ENCODE measurements at places on chromosomes 11 and 22.
A peak's percentile ranks its signal among the peaks of the same experiment; 100 is the strongest.

DNA sequence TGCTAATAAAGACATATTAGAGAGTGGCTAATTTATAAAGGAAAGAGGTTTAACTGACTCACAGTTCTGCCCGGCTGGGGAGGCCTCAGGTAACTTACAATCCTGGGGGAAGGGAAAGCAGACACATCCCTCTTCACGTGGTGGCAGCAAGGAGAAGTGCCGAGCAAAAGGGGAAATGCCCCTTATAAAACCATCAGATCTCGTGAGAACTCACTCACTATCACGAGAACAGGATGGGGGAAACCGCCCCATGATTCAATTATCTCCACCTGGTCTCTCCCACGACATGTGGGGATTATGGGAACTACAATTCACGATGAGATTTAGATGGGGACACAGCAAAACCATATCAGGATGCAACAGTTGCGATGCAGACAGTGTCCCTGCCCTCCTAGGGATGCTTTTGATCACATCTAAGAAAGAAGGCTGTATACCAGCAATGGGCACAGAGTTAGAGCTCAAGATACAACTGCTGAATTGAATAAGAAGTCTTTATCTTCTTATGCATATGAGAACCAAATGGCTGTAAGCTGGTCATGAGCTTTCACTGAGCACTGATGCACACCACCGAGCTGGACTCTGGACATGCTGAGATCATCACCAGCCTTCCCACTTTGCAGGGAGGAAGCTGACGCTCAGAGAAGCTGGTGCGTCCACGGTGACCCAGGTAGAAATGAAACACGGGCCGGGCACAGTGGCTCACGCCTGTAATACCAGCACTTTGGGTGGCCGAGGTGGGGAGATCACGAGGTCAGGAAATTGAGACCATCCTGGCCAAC, 255.2 kb downstream of the MN1 start:
- no peak for DNase-seq
- no peak overlapping the region for H3K4me3 ChIP-seq
- no peaks in the 10 kb centered on the region for H3K4me1 ChIP-seq
- H3K27me3 ChIP-seq = peaks cover 50% of the 10 kb centered on the region
- no peak overlapping the region for H3K27ac ChIP-seq

GRCh38 chr11:60362241-60362640, 16.1 kb upstream of the MS4A7 start:
- no peak overlapping the region for H3K27ac ChIP-seq
- no peak overlapping the region for H3K4me3 ChIP-seq
- H3K4me1 ChIP-seq = no peaks in the 10 kb centered on the region
- no peak for DNase-seq
- H3K27me3 ChIP-seq = no peaks in the 10 kb centered on the region

- H3K36me3 ChIP-seq = no peaks in the 10 kb centered on the region
- no peaks in the 10 kb centered on the region for H3K4me1 ChIP-seq
- H3K27ac ChIP-seq = no peak overlapping the region
- no peak overlapping the region for H3K4me3 ChIP-seq
- no peaks in the 10 kb centered on the region for H3K27me3 ChIP-seq
Observed at GRCh38 chr11:1410366-1411291, 20.9 kb downstream of the BRSK2 start.

GRCh38 chr22:46972901-46973831, 210.7 kb downstream of the TBC1D22A start:
- no peak for DNase-seq
- no peak overlapping the region for H3K27ac ChIP-seq
- no peak overlapping the region for H3K4me3 ChIP-seq
- no peaks in the 10 kb centered on the region for H3K27me3 ChIP-seq
- H3K36me3 ChIP-seq = peaks cover 15% of the 10 kb centered on the region

DNA sequence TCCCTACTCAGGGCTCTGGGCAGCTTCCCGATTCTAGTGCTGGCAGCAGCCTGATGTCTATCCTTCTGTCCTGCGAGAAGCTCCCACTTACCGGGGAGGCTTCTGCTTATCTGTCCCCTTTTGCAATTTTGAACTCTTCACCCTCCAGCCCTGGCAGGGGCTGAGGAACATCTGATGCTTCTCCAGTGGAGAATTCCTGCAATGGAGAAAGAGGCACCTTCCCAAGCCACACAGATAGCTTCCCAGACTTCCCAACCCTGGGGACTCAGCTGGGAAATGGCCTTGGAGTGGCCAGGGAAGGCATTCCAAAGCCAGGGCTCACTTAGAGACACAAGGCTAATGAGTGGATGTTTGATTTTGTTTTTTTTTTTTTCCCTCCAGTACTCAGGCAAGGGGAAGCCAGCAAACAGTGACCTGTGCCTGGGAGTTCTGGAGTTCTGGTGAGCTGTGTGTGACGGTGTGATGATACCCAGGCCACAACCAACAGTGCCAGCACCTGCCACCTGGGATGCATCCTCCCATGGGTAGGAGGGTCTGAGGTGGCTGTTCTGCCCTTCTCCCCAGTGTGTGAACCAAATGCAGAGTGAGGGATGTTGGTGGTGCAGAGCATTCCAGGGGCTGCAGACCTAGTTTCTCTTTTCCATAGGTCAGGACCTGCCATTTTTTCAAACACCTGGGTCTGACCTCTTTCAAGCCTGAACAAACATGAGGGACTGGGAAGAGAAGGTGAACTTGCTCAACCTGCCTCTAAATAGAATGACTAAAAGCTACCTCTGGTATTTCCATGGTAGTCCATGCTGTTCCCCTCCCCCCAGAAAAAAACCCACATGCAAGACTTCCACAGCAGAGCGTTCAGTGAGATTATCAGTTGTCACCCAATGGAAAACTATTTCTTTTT, 95.1 kb downstream of the CCDC81 start:
- DNase-seq = no peak
- no peaks in the 10 kb centered on the region for H3K27me3 ChIP-seq
- H3K36me3 ChIP-seq = no peaks in the 10 kb centered on the region
- H3K4me1 ChIP-seq = peaks cover 3% of the 10 kb centered on the region
- no peak overlapping the region for H3K4me3 ChIP-seq

- no peaks in the 10 kb centered on the region for H3K4me1 ChIP-seq
- H3K36me3 ChIP-seq = no peaks in the 10 kb centered on the region
- no peak overlapping the region for H3K27ac ChIP-seq
- H3K27me3 ChIP-seq = peaks cover 14% of the 10 kb centered on the region
Observed at GRCh38 chr11:124070915-124071622, 29.9 kb upstream of the OR10G7 start.

- no peaks in the 10 kb centered on the region for H3K27me3 ChIP-seq
- H3K36me3 ChIP-seq = peaks cover 1% of the 10 kb centered on the region
- H3K27ac ChIP-seq = no peak overlapping the region
- peaks cover 8% of the 10 kb centered on the region for H3K4me1 ChIP-seq
- no peak overlapping the region for H3K4me3 ChIP-seq
Observed at GRCh38 chr22:46767249-46767985, 5.0 kb downstream of the TBC1D22A start.

DNA sequence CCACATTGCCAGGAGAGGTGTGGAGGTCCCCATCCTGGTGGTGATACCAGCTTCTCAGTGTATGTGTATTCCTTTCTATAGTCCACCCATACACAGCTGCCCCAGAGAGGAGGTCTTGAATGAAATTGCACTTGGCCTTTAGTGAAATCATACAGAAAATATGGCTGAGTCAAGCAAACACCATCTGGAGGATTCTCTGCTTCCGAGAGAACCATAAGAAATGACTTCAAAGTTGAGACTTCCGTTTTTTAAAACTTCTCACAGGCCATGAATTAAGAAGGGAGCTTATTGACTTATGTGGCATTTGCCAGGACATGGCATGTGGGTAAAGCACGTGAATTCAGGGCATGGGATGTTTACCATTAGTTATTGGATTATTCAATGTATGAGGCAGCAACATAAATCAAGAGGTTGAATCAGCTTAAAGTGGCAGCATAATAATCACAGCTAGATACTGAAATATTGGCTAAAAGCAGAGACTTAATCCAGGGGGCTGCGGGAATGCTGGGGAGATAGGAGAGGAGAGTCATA, 119.1 kb upstream of the MTNR1B start:
- DNase-seq = peak; percentile 21
- H3K27me3 ChIP-seq = no peaks in the 10 kb centered on the region
- H3K27ac ChIP-seq = no peak overlapping the region
- H3K4me3 ChIP-seq = no peak overlapping the region

- peaks cover 2% of the 10 kb centered on the region for H3K36me3 ChIP-seq
- H3K27ac ChIP-seq = no peak overlapping the region
- H3K27me3 ChIP-seq = no peaks in the 10 kb centered on the region
- H3K4me1 ChIP-seq = no peaks in the 10 kb centered on the region
Observed at GRCh38 chr11:28259177-28259843, 151.1 kb downstream of the METTL15 start.

DNA sequence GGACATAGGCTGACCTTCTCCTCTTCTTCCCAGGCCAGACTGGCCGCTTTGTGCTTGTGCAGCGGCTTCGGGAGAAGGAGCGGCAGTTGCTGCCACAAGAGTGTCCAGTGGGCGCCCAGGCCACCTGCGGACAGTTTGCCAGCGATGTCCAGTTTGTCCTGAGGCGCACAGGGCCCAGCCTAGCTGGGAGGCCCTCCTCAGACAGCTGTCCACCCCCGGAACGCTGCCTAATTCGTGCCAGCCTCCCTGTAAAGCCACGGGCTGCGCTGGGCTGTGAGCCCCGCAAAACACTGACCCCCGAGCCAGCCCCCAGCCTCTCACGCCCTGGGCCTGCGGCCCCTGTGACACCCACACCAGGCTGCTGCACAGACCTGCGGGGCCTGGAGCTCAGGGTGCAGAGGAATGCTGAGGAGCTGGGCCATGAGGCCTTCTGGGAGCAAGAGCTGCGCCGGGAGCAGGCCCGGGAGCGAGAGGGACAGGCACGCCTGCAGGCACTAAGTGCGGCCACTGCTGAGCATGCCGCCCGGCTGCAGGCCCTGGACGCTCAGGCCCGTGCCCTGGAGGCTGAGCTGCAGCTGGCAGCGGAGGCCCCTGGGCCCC, 1.4 kb downstream of the RASSF7 start:
- H3K4me1 ChIP-seq = peaks cover 17% of the 10 kb centered on the region
- H3K27me3 ChIP-seq = peaks cover 19% of the 10 kb centered on the region
- peaks cover 11% of the 10 kb centered on the region for H3K36me3 ChIP-seq
- H3K27ac ChIP-seq = no peak overlapping the region
- no peak for DNase-seq
- peak overlapping the region; percentile 97 for H3K4me3 ChIP-seq

DNA sequence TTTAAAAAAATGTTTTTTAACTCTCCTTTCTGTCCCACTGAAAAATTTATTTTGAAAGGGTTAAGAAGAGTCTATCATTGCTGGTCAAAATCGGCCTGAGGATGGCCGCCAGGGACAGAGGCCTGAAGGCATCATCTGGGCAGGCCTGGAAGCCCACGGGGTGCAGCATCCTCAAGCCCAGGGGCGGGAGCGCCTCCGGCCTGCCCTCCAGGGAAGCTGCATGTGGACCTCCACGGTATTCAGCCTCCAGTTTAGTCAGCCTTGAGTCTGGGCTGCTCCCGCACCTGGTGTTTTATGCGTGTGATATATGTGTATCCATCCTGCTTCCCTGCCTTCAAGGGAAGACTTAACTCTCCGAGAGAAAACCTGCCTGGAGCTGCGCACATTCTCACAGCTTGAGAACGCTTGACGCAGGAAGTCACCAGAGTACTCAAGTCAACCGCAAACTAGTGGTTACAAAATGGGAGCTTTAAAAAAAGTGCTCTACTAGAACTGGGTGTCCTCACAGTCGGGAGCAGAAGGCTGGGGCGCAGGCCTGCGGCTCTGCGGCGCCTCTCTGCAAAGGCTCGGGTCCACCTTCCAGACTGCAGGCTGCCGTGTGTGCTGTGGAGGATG, 13.6 kb upstream of the BID start:
- H3K27ac ChIP-seq = no peak overlapping the region
- no peaks in the 10 kb centered on the region for H3K4me1 ChIP-seq
- no peak for DNase-seq
- no peaks in the 10 kb centered on the region for H3K27me3 ChIP-seq
- no peak overlapping the region for H3K4me3 ChIP-seq
- H3K36me3 ChIP-seq = peaks cover 21% of the 10 kb centered on the region

DNA sequence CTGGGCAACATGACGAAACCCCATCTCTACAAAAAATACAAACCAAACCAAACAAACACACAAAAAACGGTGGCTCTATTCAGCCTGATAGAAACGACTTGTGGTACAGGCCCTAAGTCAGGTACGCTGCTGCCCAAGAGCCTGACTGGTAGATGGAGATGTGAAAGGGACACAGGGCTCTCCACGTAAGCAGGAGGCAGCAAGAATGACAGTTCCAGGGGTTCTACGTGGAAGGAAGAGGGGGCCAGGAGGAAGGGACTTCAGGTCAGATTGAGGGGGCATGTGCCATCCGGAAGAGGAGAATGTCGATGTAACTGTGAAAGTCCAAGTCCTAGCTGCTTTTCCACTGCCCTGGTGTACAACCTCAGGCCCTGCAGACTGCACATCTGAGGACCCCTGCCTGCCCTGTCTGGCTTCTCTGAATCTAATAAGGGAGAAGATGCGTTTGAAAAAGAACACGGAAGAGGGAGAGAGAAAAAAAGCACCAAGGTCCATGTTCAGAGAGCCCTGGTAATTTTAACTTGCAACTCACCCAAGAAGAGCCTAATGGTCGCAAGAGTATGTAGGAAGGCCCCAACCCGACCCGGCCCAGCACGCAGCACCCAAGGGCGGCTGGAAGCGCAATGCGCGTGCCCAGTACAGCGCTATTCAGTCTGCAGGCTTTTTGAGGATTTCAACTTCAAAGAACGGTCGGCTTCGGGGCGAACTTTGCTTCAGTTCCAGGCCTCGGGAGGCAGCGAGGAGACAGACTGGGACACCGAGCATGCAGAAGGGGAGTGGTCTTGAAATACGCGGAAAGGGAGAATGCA, 909 bp upstream of the ZNRD2 start:
- H3K27me3 ChIP-seq = no peaks in the 10 kb centered on the region
- peak overlapping the region; percentile 78 for H3K27ac ChIP-seq
- 0 out of 2 replicates have a peak, but pooled peaks cover 1% of the 10 kb centered on the region for H3K36me3 ChIP-seq
- peak overlapping the region; percentile 79 for H3K4me3 ChIP-seq

DNA sequence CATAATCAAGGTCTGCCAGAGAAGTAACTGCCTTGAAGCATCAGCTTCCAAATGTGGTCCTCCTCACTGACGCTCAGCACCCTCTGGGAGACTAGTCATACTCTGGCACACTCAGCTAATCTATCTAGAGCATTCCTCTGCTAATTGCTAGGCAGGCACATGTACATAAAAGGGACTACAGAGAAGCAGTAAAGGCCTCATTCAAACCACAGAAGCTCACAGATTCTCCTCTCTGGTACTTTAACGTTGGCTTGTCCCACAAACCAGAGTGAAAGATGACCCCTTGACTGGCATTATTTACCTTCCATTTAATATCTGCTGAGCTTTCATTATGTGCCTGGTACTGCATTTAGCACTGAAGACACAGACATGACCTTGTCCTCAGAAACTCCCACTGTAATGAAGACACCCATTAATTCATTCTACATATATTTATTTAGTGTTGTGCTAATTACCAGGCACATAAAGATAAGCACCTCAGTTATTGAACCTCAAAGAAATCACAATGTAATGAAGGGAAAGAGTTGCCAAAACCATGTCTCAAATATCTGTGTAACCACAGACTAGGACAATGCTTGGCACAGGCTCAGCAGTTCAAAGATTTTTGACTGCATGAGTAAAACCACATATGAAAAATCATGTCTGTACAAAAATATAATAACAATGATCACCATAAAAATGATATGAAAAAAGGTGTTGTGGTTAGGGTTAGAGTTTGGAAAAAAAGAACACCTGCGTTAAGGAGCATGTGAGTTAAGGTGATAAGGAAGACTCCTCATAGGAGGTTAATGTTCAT, 550.4 kb downstream of the DLG2 start:
- H3K4me3 ChIP-seq = no peak overlapping the region
- no peaks in the 10 kb centered on the region for H3K4me1 ChIP-seq
- no peak overlapping the region for H3K27ac ChIP-seq
- no peaks in the 10 kb centered on the region for H3K27me3 ChIP-seq

- H3K36me3 ChIP-seq = peaks cover 7% of the 10 kb centered on the region
- H3K27me3 ChIP-seq = no peaks in the 10 kb centered on the region
- peaks cover 31% of the 10 kb centered on the region for H3K4me1 ChIP-seq
- H3K27ac ChIP-seq = no peak overlapping the region
- no peak overlapping the region for H3K4me3 ChIP-seq
- DNase-seq = no peak
Observed at GRCh38 chr22:43832393-43833265, 20.5 kb upstream of the EFCAB6 start.
